T-helper 22 cell (primary cell): ENCODE measurements at places on chromosomes 5 and 9.

- DNase-seq = no peak
Observed at GRCh38 chr9:30116673-30117217, 2267.7 kb upstream of the ACO1 start.

DNA sequence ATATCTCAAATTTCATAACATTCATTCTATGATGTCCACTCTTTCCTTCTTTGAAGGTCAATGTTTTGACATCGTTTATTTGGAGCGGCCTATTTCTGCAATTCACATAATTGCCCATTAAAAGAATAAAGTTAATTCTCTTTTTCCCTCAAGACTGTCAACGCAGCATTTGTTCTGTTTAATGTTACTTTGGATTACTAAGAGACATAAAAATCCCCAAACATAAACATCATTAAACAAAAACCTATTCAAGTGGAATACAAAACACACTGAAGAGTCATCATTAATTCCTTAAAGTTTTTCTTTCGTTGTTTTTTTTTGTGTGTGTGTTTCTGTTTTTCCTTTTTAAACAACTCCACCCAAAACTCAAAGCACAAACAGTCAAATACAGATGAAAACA is 151.1 kb downstream of the TRPM6 start:
- no peak for DNase-seq

GRCh38 chr5:172642486-172642885 is 1.4 kb downstream of the NEURL1B start:
- no peak for DNase-seq

DNA sequence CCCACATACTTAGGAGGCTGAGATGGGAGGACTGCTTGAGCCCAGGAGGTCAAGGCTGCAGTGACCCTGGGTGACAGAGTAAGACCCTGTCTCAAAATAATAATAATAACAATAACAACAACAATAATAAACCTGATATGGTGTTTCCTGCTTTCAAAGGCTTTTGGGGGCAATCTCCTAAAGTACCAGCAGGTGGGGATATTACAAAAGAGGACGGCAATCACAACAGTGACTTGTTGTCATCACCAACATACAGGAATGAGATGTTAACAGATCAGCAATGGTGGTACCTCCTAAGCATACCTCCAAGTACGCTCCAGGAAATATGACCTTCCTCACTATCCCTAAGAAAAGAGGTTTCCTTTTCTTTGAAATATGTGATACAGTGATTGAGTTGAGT is 91.1 kb upstream of the RNF180 start:
- no peak for DNase-seq

DNA sequence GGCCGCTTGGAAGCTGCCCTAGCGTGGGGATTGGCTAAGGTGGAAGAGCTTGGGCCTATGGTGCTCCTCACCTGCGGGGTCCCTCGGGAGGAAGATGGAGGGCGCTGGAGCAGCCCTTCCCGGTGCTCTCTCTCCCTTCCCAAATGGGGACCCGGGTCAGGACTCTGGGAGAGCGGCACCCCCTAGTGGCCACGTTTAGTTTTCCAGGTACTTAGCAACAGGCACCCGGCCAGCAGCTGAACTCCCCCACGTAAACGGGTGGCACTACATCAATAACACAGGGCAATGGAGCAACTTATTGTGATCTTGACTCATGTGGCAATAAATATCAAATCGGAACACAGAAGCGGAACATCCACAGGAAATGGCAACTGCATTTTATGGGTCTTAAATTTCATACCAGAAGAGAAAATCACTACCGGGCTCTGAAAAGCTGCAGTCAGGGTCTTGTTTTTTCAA is 316.6 kb downstream of the AGTPBP1 start:
- DNase-seq = no peak

DNA sequence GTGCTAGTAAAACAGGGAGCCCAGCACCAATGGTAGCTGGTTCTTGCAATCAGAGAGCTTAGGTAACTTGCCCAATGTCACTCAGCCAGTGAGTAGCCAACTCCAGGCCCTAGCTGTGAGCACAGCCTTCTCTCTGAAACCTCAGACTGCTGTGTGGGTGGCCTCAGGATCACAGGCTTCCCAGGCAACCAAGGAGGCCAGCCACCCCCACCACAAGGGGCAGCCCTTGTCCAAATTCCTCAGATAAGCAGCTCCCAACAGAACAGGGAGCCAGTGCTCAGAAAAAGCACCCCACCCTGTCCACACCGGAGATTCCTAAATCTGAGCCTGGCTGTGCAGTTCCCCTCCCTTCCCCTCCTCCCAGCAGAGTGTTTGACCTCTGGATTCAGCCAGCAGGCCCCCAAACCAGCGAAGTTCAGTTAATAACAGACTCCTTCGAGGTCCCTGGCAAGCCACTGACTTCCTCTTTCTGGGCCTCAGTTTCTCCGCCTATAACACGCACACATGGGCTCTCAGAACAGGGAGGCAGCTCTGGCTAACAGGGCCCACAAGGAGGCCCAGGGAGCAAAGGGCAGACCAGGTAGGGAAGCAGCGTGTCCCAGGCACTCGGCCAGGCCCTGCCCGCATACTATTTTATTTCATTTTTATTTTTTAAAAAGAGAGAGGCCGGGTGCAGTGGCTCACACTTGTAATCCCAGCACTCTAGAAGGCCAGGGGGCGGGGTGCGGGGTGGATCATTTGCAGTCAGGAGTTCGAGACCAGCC is 2.7 kb downstream of the EEIG1 start:
- DNase-seq = no peak

DNA sequence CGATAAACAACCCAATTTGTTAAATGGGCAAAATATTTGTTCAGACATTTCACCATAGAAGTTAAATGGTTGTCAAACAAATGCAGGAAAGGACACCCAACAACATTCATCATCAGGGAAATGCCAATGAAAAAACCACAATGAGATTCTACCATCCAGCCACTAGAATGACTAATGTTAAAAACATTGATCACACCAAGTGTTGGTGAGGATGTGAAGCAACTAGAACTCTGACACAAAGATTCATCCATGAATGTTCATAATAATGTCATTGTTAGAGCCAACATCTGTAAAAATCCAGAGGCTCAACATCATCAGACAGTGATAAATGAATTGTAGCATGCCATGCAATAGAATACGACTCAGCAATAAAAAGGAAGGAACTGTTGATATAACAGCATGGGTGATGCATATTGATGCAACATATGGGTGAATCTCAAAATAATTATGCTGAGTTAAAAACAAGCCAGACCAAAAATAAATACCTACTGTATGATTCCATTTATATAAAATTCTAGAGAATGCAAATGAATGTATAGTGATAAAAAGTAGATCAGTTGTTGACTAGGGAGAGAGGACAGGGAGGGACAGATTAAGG is 55.9 kb upstream of the UNC5A start:
- no peak for DNase-seq

GRCh38 chr9:23659346-23660006 is 166.6 kb downstream of the ELAVL2 start:
- no peak for DNase-seq

- DNase-seq = no peak
Observed at GRCh38 chr5:88875341-88876234, 7.4 kb downstream of the MEF2C start.

DNA sequence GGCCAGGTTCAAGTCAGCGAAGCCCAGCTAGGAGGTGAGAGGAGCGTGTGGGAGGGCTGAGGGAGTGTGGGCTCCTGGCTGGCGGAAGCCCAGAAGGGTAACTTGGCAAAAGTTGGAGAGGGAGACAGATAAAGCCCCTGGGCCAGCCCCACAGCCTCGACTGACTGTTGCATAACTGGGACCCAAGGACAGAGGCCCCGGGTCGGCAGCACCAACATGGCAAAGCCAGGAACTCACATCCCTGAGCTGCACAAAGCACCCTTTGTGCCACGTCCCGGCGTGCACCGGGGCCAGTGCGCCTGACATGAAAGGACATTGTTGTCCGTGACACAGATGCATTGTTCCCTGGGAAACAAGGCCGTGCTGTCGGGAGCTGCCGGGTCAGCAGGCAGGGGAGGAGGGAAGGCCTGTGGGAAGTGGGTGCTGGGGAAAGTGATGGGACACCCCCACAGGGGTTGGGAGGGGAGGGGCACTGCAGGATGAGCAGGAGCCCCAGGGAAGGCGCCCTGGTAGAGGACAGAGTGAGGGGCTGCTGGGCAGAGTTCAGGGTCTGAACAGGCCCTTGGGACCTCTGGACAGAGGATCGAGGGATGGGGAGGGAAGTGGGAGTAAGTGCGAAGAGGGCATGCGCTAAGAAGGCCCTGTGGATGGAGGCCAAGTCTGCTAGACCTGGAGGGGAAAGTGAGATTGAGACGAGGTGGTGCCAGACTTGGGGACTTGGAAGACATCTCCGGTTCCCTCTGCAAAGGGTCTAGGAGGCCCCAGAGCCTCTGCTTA is 13.0 kb upstream of the DPM2 start:
- no peak for DNase-seq

GRCh38 chr9:121660367-121660766 is 8.9 kb downstream of the DAB2IP start:
- DNase-seq = no peak

DNA sequence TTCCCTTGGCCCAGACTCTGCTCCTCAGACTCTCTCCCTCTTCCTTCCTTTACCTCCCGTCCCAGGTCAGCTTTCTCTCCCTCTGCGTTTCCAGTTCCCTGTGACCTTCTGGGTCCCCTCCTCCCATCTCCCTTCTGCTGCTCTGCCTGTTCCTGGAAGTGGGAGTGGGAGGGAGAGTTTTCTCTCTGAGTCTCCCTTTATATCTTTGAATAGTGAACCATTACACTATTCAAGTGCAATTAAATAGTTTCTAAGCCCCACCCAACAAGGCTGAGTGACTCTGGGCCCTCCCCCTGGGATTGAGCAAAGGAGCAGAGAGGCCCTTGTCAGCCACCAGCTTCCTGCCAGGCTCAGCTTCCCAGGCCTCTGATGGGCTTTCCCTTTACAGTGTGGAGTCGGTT is 34.8 kb downstream of the THBS4 start:
- DNase-seq = no peak

GRCh38 chr5:10854506-10855277 is 93.7 kb upstream of the DAP start:
- DNase-seq = no peak

GRCh38 chr5:88555674-88556073 is 287.0 kb upstream of the TMEM161B start:
- DNase-seq = no peak

DNA sequence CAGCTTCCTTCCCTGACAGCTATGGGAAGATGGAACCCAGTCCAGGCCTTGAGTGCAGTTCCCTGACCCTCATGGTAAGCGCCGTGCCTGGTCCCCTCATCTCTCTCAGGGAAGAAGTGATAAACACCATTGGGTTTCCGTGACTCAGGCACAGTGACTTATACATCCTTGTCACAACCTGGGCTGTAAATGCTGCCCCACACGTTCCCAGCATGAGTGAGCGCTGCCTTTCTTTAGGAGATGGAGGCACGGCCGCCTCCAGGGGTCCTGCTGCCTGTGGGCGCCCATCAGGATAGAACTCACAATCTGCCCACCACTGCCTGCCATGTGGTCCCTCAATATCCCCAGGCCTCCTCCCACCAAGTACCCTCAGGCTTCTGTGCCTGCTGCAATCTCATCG is 8.3 kb upstream of the NKD2 start:
- DNase-seq = no peak

DNA sequence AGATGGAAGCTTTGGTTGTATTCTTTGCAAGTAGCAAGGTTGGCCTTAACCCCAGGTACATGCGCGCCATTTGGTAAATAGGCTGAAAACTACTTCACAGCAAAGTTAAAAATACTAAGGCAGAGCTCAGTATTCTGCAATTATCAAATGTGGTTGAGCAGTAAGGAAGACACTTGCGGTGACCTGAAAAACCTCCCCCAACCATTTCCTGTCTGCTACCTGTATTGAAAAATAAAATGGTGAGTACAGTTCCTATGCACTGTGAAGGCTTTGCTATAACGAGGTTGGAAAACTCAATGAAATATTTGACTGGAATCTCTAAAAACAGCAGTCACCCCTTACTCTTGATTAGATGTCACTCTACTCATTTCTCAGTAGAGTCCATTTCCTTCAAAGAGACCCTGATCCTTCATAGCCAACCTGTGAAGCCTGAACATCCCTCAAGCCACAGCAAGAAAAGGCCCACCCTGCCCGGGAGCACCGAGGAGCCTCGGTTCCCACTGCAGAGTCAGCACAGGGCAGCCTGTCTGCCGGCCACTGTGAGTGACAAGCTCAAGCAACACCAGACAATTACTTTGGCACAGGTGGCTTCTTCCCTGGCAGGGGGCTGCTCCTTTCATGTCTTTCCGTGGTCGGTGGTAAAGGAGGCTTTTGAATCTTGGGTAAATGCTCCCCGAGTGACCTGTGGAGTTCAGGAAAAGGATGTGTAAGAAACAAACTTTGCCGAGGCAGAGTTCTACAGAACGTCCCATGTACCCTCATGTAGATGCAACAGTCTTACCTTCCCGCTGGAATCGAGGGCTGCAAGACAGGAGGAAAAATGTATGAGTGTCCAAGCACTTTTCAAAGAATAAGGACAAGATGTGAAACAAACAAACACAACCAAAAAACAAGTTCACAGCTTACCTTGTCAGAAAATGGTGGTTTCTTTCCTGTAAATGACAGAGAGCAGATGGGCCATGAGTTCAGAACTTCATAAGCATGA is 29.6 kb downstream of the C5orf58 start:
- peak; percentile 52 for DNase-seq

GRCh38 chr5:122702524-122702875 is 72.4 kb upstream of the SNX2 start:
- DNase-seq = no peak

DNA sequence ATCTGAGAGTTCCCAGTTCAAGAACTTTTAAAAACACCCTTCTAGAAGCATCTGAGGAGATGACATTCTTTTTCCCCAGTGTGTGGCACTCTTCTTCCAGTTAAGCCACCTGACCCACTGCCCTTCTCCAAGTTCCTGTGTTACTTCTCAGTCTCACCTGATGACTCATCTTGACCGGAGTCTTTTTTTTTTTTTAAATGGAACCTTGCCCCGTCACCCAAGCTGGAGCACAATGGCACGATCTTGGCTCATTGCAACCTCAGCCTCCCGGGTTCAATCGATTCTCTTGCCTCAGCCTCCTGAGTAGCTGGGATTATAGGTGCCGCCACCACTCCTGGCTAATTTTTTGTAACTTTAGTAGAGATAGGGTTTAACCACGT is 224.1 kb upstream of the DAB2 start:
- no peak for DNase-seq

- no peak for DNase-seq
Observed at GRCh38 chr9:35552837-35553236, 52.2 kb upstream of the TESK1 start.

DNA sequence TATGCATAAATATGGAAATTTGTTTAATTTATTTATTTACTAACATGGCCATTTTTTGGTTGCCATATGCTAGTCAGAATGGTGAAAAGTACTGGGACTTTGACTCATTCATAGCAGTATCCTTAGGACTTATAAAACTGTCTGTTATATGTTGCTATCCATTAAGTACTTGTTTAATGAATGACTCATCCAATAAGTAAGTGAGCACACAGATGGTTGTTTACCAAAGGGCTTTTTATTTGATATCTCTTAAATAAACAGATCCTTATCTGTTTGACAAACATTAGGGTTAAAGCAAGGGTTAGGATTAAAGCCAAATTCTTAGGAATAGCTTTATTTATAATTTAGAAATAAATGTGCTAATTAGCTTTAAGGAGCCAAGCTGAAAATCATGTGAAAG is 183.4 kb downstream of the FBXO4 start:
- DNase-seq = no peak
